ENCODE measurements at places on chromosomes 11 and 22.

- no peak for DNase-seq
Observed at GRCh38 chr22:45298934-45299505, 10.7 kb upstream of the FAM118A start.

DNA sequence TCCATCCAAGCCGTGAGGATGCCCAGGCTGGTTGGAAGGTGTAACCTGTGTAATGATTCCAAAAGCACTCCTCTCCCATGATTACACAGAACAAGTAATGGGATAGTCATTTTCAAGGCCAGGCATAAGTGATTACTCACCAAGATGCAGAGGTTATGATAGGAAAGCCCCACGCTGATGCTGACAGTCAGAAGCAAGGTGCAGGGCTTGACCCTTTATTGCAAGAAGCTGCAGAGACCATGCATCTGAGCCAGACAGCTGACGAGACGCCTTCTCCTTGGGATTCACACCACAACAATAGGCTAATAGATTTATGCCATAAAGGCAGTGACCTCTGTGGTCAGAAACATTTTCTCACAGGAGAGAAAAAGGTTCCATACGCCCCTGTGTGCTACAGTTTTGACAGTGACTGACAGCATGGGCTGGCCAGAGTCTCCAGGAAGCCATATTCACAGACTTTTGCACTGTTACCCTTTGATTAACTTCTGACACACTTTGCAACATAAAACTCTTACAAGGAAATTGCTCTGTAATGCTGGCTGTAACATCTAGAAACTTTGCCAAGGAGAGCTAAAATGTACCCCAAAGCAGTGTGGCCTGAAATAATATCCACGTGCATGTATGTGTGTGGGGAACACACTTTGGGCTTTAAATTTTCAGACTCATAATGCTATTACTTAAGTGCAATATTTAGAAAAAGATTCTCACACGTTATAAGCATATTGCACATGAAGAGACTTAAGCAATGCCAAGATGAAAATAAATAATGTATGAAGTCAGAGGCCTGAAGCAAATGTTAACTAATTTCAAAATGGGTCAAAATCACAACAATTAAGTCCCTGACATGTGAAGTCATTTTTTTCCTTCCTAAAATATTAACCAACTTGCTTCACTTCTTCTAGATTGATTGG lies 1079.0 kb upstream of the TENM4 start:
- DNase-seq = no peak

GRCh38 chr22:25626624-25626990 lies 62.1 kb downstream of the GRK3 start:
- no peak for DNase-seq

DNA sequence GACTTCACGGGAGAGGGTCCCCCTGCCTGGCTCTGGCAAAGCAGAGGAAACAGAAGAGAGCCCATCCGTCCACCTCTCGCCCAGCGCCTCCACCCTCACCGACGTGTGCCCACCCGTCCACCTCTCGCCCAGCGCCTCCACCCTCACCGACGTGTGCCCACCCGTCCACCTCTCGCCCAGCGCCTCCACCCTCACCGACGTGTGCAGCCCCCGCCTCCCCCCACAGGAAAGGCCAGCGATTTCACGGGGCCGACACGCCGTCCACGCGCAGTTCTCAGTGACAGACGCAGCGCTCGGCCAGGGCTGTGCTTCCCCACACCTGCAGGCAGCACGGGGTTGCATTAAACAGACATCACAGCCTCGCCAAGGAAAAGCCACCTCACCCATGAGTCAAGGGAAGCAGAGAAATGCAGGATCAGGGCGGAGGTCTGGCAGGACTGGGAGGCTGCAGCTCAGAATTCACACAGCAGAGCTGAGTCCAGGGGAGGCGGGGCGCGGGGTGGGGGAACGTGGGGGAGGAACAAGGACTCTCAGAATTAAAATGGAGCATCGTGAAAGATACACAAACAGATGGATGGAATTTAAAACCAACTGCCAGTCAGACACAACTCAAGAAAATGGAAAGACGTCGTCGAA lies 377.7 kb downstream of the BRD1 start:
- DNase-seq = no peak

- DNase-seq = no peak
Observed at GRCh38 chr11:10898763-10899025, 40.8 kb upstream of the ZBED5 start.

GRCh38 chr11:113553235-113553634 lies 78.0 kb upstream of the DRD2 start:
- no peak for DNase-seq

GRCh38 chr11:89536926-89537325 lies 45.8 kb upstream of the NOX4 start:
- no peak for DNase-seq

- no peak for DNase-seq
Observed at GRCh38 chr11:61333550-61334433, 764 bp downstream of the TKFC start.

- DNase-seq = no peak
Observed at GRCh38 chr11:126127898-126128297, 65.2 kb upstream of the CDON start.

DNA sequence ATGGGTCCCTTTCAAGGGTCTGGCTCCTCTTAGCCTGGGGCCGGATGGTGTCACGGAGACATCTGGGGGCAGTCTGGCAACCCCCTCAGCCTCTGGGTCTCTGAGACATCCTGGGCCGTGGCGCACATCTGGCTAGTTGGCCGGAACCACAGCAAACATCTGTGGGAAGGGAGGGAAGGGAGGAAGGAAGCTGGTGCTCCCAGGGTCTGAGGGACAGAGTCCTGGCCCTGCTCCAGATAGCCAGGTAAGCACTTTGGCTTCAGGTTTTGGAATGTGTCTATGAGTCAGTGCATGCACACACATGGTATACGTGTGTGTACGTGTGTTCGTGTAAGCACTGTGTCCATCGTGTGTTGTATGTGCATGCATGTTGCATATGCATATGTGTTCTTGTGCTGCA lies 225.1 kb downstream of the MN1 start:
- DNase-seq = no peak
